ENCODE measurements at places on chromosomes 2 and 18.

- peaks cover 49% of the 10 kb centered on the region for H3K36me3 ChIP-seq
- H3K4me3 ChIP-seq = peak overlapping the region; percentile 88
- no peaks in the 10 kb centered on the region for H3K27me3 ChIP-seq
- H3K27ac ChIP-seq = peak overlapping the region; percentile 86
- H3K4me1 ChIP-seq = peaks cover 45% of the 10 kb centered on the region
Measured at GRCh38 chr2:201130524-201131186, 14.7 kb downstream of the CFLAR start.

GRCh38 chr2:208311954-208312353 lies 45.9 kb downstream of the PIKFYVE start:
- H3K36me3 ChIP-seq = peaks cover 25% of the 10 kb centered on the region
- no peaks in the 10 kb centered on the region for H3K27me3 ChIP-seq
- H3K27ac ChIP-seq = peak overlapping the region; percentile 93
- peaks cover 23% of the 10 kb centered on the region for H3K4me1 ChIP-seq
- no peak for DNase-seq
- H3K4me3 ChIP-seq = peak overlapping the region; percentile 82

DNA sequence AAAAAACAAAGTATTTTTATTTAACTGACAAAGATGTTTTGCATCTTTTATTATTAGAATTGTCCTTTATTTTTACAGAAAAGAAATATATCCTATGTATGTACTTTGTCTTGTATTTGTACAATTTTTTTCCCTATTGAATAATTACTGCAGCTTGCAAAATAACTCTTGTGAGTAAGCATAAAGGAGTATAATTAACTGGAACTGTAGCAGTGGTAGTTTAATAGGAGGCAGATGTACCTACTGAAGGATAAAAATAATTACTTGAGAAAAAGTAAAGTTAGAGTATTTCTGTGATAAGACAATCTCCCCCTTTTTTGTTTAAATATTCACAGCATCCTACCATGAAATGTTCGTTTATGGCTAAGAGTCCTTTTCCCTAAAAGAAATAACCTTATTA lies 34.7 kb downstream of the EHBP1 start:
- H3K4me3 ChIP-seq = no peak overlapping the region
- H3K27me3 ChIP-seq = no peaks in the 10 kb centered on the region

GRCh38 chr2:173574324-173575112 lies 219.8 kb downstream of the CDCA7 start:
- no peak overlapping the region for H3K4me3 ChIP-seq
- H3K27ac ChIP-seq = no peak overlapping the region
- peaks cover 10% of the 10 kb centered on the region for H3K4me1 ChIP-seq
- H3K27me3 ChIP-seq = peaks cover 14% of the 10 kb centered on the region
- DNase-seq = no peak
- no peaks in the 10 kb centered on the region for H3K36me3 ChIP-seq

- DNase-seq = no peak
- H3K4me1 ChIP-seq = peaks cover 11% of the 10 kb centered on the region
- H3K36me3 ChIP-seq = peaks cover 72% of the 10 kb centered on the region
- H3K27me3 ChIP-seq = no peaks in the 10 kb centered on the region
Measured at GRCh38 chr2:117832905-117833613, 18.6 kb downstream of the DDX18 start.

DNA sequence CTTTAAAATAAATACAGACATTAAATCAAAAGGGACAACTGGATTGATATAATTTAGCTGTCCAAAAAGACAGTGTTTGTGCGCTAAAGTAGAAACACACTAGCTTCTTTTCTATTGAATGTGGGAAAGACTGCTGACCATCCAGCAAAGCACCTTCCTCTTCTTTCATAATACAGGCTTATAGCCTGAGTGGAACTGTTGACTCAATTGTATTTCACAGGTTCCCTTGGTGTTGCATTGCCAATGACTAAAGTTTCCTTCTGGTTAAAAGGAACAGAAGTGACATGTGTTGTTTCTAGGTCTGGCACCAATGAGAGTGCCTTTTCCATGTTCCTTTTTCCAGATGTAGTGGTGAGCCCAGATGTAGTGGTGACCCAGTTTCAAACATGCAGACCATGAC lies 412.3 kb downstream of the RNF144A start:
- no peaks in the 10 kb centered on the region for H3K4me1 ChIP-seq
- no peak overlapping the region for H3K27ac ChIP-seq
- no peak overlapping the region for H3K4me3 ChIP-seq
- no peak for DNase-seq
- no peaks in the 10 kb centered on the region for H3K36me3 ChIP-seq

DNA sequence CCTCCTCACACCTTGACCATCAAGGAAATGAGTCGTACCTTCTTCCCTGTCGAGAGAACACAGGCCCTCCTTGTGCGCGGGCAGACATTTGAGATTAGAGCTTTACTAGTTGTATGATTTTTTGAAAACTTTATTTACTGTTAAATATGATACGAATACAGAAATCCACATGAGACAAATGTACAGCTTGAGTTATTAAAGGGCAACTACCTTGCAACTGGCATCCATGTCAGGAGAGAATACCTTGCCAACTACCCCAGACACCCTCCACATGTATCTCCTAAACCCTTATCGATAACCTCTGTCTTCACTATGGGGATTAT lies 28.3 kb downstream of the KLHL23 start:
- DNase-seq = no peak
- H3K36me3 ChIP-seq = peaks cover 3% of the 10 kb centered on the region
- H3K27me3 ChIP-seq = peaks cover 4% of the 10 kb centered on the region
- no peak overlapping the region for H3K4me3 ChIP-seq
